ENCODE measurements at places on chromosomes 7 and 10.

GRCh38 chr7:44284881-44285541 is 40.4 kb downstream of the CAMK2B start:
- no peak for DNase-seq

DNA sequence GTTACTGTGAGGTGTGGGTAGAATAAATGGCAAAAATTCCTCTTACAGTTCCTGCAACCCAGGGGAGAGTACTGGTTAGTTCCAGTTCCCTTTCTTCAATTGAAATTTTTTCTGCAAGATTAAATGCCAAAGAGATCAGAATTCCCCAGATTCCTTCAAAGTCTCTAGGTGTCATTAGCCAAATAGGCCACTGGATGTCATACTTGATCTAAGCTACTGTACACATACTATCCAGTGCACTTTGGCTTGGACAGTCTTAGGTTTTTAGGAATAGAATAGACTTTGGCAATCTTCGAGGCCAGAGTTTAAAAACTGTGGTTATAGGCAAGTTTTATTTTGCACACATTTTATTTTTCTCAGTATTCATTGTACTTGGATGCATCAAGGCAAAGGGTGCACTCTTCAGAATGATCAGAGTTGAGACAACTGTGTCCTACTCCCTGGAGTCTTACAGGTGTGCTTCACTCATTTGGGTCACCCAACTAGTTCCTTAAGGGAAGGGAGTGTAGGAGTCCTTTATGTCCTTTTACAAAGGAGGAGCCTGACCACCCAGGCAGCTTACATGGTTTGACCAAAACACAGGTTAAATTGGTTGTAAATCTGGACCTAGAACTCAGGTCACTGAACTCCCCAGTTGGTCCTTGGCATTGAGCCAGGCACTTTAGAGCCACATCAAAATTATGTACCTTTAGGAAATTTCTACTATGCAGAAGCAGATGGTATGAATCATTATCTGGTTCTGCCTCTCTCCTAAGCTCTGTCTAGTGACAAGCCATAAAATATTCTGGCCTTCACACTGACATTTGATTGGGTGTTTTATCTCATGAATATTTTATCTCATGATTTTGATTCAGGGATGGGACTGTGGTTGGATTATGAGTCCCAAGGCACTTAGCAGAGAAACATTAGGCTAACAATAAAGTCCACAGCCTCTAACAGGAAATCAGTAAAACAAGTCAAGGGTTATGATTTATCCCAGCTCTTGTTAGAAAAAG is 49.5 kb downstream of the ASAH2B start:
- DNase-seq = no peak

DNA sequence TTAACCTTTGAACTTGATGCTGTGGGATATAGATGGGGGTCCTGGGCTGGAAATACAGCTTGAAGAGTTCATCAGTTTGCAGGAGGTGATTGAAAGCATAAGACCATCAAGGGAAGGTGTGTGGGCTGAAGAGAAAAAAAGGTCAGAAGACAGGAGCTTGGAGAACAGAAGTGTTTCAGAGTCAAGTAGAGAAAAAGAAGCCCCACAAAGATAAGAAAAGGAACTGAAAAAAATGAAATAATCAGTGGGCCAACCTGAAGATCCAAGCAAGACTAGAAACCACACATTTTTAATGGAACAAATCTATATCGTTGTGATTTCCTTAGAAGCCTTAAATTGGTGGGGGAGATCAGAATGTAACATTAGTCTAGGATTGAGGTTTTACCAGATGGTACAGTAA is 22.5 kb downstream of the ZEB1 start:
- DNase-seq = no peak

DNA sequence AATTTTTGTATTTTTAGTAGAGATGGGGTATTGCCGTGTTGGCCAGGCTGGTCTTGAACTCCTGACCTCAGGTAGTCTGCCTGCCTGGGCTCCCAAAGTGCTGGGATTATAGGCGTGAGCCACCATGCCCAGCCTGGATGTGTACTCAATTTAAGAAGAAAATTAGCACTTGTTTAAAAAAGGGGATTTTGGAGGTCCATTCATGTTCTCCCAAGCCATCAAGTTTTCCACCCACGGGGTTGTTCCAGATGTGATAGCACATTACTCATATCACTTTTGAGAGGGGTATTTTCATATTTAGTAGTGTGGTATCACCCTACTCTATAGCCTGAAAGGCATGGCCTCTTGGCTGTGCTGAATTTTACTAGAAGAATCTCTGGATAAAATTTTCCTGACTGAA is 10.5 kb upstream of the SLC26A3 start:
- DNase-seq = no peak

Data from stimulated activated CD8-positive, alpha-beta memory T cell treated with anti-CD3 and anti-CD28 coated beads, Interleukin-12 subunit alpha, Interleukin-12 subunit beta, amount 100 ng/mL, for 4 hours (primary cell).